ENCODE measurements at places on chromosomes 12 and 14. TPM values are rescaled to one million over a fixed set of nuclear protein-coding genes. Genes with fewer than 3 reads are reported as not detected.
A peak's percentile ranks its signal among the peaks of the same experiment; 100 is the strongest.

The GPR162 gene
- total RNA-seq: not detected

The SIRT4 gene
- 0.31 TPM for total RNA-seq

The CCDC197 gene
- total RNA-seq: not detected

The SLC38A4 gene
- total RNA-seq: 0.23 TPM

The MANSC1 gene
- 0.23 TPM for total RNA-seq

The PTCSC3 gene
- not detected for total RNA-seq

- H3K36me3 ChIP-seq: no peaks in the 10 kb centered on the region
- H3K4me3 ChIP-seq: no peak overlapping the region
- no peaks in the 10 kb centered on the region for H3K27me3 ChIP-seq
- no peak for DNase-seq
Observed at GRCh38 chr12:48361664-48362339, 11.1 kb upstream of the ZNF641 start.

- no peaks in the 10 kb centered on the region for H3K27me3 ChIP-seq
- H3K4me3 ChIP-seq: peak overlapping the region; percentile 18
- H3K27ac ChIP-seq: peak overlapping the region; percentile 50
- H3K36me3 ChIP-seq: no peaks in the 10 kb centered on the region
Observed at GRCh38 chr12:98274430-98275130, 240.8 kb upstream of the TMPO start.

GRCh38 chr14:99586761-99587459 lies 17.1 kb downstream of the CCDC85C start:
- no peak overlapping the region for H3K4me3 ChIP-seq
- no peaks in the 10 kb centered on the region for H3K36me3 ChIP-seq
- no peaks in the 10 kb centered on the region for H3K27me3 ChIP-seq
- DNase-seq: no peak
- no peaks in the 10 kb centered on the region for H3K4me1 ChIP-seq

GRCh38 chr12:29402437-29402836 lies 21.5 kb upstream of the ERGIC2 start:
- no peak overlapping the region for H3K27ac ChIP-seq
- no peak overlapping the region for H3K4me3 ChIP-seq
- no peaks in the 10 kb centered on the region for H3K27me3 ChIP-seq
- H3K4me1 ChIP-seq: no peaks in the 10 kb centered on the region
- H3K36me3 ChIP-seq: no peaks in the 10 kb centered on the region

GRCh38 chr12:88298761-88299242 lies 156.7 kb downstream of the TMTC3 start:
- DNase-seq: peak; percentile 31
- no peak overlapping the region for H3K4me3 ChIP-seq
- no peaks in the 10 kb centered on the region for H3K27me3 ChIP-seq
- peak overlapping the region; percentile 71 for H3K27ac ChIP-seq
- H3K36me3 ChIP-seq: no peaks in the 10 kb centered on the region

GRCh38 chr14:53956427-53957201 lies at the start of gene BMP4:
TSS of gene BMP4 (minus strand) at chr14:53956825. CDS start at chr14:53952222, 4,603 bp downstream.
- H3K27ac ChIP-seq: peak within 1 kb of the TSS; percentile 27
- DNase-seq: no peak
- no peaks in the 10 kb centered on the region for H3K4me1 ChIP-seq
- peaks cover 3% of the 10 kb centered on the region for H3K27me3 ChIP-seq
- no peaks in the 10 kb centered on the region for H3K36me3 ChIP-seq

GRCh38 chr12:74983917-74984316 lies 225.7 kb downstream of the KCNC2 start:
- H3K27me3 ChIP-seq: no peaks in the 10 kb centered on the region
- no peak overlapping the region for H3K27ac ChIP-seq
- no peak overlapping the region for H3K4me3 ChIP-seq
- no peaks in the 10 kb centered on the region for H3K4me1 ChIP-seq
- no peak for DNase-seq

DNA sequence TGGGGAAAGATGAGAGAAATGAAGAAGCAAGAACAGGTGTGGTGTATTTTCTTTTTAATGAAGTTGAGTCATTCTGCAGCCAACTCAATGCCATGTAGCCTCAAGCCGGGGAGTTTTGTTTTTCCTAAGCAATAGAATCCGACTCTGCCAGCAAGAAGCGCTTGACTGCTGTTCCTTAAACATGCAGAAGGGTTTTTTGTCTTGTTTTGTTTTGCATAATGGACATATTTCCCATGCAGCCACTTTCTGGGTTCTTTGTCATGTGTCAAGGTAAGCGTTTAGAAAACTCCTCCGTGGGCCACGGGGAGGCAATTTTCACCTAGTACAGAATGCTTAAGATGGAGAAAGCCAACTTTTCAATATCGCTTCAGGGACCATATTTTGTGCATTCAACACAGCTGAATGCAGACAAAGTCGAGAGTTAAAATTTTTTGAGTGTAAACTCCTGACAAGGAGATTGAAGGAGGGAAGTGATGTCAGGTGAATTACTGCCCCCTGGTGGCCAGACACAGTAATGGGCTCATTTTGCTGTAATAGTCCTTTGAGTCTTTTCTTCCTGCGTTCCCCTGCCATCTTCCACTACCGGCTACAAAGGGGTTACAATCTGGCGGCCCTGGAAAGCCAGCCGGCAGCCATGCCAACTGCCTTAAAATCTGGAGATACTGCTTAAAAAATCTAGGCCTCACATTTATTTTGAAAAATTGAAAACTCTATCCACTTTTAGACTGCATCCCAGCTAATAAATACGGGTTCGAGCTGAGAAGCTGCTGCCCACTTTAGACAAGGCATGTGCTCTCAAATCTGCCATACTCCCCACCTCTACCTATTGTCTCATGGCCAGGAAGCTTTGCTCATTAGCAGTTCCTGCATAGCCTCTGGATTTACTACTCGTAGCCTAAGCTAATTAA lies 3.2 kb upstream of the FICD start:
- peak overlapping the region; percentile 42 for H3K4me3 ChIP-seq
- H3K27ac ChIP-seq: peak overlapping the region; percentile 57
- no peaks in the 10 kb centered on the region for H3K27me3 ChIP-seq
- no peaks in the 10 kb centered on the region for H3K36me3 ChIP-seq

GRCh38 chr14:23613242-23614070 lies 22.7 kb upstream of the DHRS2 start:
- H3K4me3 ChIP-seq: no peak overlapping the region
- H3K27me3 ChIP-seq: no peaks in the 10 kb centered on the region
- no peaks in the 10 kb centered on the region for H3K36me3 ChIP-seq

DNA sequence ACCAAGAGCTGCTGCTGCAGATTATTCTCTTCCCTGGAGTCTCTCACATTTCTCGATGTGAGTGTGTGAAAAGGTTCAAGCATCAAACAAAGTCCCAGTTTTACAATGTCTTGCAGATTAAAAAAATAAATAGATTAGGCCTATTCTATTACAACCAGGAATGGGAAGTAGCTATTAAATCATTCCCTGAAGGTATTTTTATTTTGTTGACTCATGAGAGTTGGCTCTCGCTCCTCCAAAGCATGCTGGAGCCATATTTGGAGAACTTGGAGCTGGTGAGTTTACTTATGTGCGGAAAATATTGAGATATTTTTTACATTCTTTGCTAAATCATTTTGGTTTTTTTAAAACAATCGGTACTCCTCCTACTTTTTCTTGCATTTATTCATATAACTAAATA lies 572.3 kb downstream of the ETNK1 start:
- H3K4me1 ChIP-seq: no peaks in the 10 kb centered on the region
- no peak overlapping the region for H3K27ac ChIP-seq
- no peaks in the 10 kb centered on the region for H3K27me3 ChIP-seq
- H3K36me3 ChIP-seq: no peaks in the 10 kb centered on the region
- no peak overlapping the region for H3K4me3 ChIP-seq

DNA sequence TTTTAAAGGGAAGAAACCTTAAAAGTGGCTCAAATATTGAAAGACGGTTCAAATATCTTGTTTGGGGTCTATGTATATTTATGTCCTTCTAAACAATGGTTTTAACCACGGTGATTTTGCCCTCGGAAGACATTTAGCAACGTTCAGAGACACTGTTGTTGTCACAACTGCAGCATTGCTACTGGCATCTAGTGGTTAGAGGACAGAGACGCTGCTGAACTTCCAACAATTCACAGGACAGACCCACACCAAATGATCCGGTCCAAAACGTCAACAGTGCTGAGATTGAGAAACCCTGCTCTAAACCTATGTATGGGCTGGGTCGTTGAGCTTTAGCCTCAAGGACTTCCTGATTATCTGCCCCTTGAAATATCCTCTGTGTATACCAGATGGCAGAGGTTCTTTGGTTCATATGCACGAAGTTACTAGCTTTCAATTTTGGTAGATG lies 1.7 kb downstream of the ANGEL1 start:
- H3K27ac ChIP-seq: 0 out of 2 replicates have a peak overlapping the region, but pooled peaks have one; percentile 7
- peak overlapping the region; percentile 96 for H3K4me3 ChIP-seq
- H3K4me1 ChIP-seq: no peaks in the 10 kb centered on the region
- H3K36me3 ChIP-seq: no peaks in the 10 kb centered on the region
- no peaks in the 10 kb centered on the region for H3K27me3 ChIP-seq
- no peak for DNase-seq

DNA sequence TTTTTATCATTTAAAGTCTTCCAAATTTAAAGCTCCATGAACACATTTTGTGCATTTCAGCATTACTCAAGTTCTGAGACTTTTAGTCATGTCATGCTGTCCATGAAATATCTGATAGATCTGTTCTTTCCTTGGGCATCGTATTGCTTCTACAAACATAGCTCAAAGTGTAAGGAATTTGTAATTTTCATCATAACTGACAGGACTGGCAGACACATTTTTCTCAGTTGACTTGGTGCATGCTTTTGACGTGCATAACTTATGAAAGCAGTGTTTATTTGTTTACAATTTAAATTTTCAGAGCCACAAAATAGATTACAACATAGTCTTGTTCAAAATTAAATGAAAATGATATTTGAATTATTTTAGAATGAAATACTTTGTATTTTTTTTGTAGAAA lies 812.1 kb upstream of the NOVA1 start:
- DNase-seq: no peak
- H3K27ac ChIP-seq: no peak overlapping the region
- no peaks in the 10 kb centered on the region for H3K4me1 ChIP-seq
- no peak overlapping the region for H3K4me3 ChIP-seq
- H3K36me3 ChIP-seq: no peaks in the 10 kb centered on the region

- no peaks in the 10 kb centered on the region for H3K4me1 ChIP-seq
- no peaks in the 10 kb centered on the region for H3K27me3 ChIP-seq
- no peak overlapping the region for H3K27ac ChIP-seq
- H3K36me3 ChIP-seq: no peaks in the 10 kb centered on the region
- DNase-seq: no peak
Observed at GRCh38 chr14:77407158-77407557, 16.2 kb downstream of the NOXRED1 start.

DNA sequence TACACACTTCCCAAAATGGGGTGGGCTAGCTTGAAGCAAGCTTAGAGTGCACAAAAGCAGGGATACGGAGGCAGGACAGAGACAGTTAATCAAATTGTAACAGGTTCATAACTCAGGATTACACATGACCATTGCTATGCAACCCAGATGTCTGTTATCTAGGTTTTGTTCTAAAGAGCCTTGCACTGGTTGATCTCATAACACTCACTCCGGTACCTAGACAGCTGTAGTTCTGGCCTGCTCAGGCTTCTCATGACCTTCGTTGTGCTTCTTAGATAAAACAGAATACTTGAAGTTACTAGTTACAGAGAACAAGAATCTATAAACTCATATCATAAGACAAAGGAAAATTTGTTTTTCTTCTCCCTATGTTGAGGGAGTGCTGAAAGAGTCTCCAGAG lies 983.4 kb downstream of the TMEM121 start:
- no peak overlapping the region for H3K27ac ChIP-seq
- no peaks in the 10 kb centered on the region for H3K4me1 ChIP-seq
- DNase-seq: no peak
- no peaks in the 10 kb centered on the region for H3K36me3 ChIP-seq
- peaks cover 2% of the 10 kb centered on the region for H3K27me3 ChIP-seq

- no peaks in the 10 kb centered on the region for H3K27me3 ChIP-seq
- H3K4me3 ChIP-seq: no peak overlapping the region
- H3K4me1 ChIP-seq: peaks cover 14% of the 10 kb centered on the region
- no peaks in the 10 kb centered on the region for H3K36me3 ChIP-seq
- H3K27ac ChIP-seq: no peak overlapping the region
Observed at GRCh38 chr14:90985601-90986242, 74.7 kb downstream of the RPS6KA5 start.

DNA sequence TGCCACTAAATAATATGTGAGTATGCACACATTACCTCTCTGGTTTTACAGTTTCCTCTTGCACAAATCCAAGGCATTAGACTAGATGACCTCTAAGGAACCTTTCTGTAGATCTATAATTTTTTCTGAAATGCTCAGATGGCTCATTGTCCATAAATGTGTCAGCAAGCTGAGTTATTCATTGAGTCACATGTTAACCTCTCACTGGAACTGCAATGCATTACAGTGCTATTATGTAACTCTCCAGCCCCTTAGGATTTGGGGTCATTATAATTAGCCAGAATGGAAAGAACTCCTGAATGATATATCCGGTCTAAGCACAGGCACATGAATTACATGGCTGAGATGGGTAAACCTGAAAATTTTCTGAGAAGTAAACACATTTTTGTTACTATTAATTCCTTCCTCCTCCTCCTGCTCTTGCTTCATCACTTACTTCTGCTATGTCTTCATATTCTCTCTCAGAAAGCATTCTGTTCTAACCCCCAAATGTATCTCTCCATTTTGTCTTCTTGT lies 20.3 kb upstream of the DRAM1 start:
- peaks cover 64% of the 10 kb centered on the region for H3K4me1 ChIP-seq
- DNase-seq: no peak
- H3K36me3 ChIP-seq: no peaks in the 10 kb centered on the region
- H3K27ac ChIP-seq: peak overlapping the region; percentile 75
- H3K4me3 ChIP-seq: no peak overlapping the region
- H3K27me3 ChIP-seq: no peaks in the 10 kb centered on the region

Data from GM12878 (cell line).